Mesenchymal stem cell (in vitro differentiated cells and primary cell): ENCODE measurements at places on chromosomes 3 and 15.

GRCh38 chr3:49901366-49902339, 2.0 kb downstream of the MST1R start:
- peak; percentile 26 for DNase-seq

DNA sequence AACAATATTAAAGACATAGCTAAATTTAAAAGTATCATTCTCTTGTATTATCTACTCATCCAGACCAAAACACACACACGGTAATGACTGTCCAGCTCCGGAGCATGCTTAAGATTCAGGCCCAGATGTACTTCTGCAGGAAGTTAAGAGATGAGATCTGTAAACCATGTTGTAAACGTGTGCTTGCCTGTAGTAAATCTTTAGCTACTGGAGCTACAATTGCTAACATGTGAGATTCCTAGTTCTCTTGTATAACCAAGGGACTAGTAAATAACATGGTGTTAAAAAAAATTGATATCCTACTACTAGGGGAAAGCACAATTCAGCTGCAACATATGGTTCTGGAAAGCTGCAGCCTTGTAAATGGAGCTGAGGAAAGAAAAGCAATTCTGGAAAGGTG, 651.7 kb upstream of the CCDC54 start:
- no peak for DNase-seq

- no peak for DNase-seq
Measured at GRCh38 chr3:145058483-145058882, 1086.9 kb downstream of the DIPK2A start.

GRCh38 chr15:40754883-40755811, at the start of gene RMDN3:
Gene RMDN3 (minus strand): TSS chr15:40755254. CDS start chr15:40754783, 471 bp downstream.
- DNase-seq, result peak; percentile 94

DNA sequence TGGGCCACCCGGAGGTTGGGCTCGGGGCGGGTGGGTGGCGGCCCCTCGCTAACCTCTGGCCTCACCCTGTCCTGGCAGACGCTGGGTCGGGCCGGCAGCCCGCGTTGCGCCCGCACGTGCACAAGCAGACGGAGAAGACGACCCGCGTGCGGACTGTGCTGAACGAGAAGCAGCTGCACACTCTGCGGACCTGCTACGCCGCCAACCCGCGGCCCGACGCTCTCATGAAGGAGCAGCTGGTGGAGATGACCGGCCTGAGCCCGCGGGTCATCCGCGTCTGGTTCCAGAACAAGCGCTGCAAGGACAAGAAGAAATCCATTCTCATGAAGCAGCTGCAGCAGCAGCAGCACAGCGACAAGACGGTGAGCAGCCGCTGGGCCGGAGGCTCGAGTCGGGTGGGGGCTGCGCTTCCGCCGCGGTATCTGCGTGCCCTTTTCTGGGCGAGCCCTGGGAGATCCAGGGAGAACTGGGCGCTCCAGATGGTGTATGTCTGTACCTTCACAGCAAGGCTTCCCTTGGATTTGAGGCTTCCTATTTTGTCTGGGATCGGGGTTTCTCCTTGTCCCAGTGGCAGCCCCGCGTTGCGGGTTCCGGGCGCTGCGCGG, 3.7 kb downstream of the ISL2 start:
- peak; percentile 73 for DNase-seq

GRCh38 chr3:68876112-68876713, 56.1 kb downstream of the TAFA4 start:
- peak; percentile 70 for DNase-seq

DNA sequence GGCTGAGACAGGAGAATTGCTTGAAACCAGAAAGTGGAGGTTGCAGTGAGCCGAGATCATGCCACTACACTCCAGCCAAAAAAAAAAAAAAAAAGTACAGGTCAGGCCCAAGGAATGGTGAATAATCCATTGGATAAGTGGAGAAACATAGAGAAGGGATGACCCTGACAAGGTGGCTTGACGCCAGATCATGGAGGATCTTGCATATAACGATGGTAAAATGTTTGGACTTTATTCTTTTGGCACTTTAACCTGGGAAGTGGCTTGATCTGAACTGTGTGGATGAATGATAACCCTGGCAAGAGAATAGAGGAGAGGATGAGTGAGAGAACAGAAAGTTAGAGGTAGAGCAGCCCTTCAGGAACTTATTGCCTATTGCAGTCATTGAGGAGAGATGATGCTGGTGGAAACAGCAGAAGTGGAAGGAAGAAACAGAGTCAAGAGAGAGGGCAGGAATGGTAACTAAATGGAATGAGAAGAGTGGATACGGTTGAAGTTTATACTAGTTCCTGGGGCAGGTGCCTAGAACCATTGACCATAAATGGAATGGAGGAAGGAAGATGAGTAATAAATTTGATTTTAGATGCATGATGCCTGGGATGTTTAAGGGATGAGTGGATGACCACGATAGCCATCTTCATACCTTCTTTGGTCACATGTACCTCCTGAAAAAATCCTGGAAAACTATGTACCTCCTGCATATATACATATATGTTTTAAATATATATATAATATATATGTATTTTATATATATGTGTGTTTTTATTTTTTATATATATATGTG, 57.8 kb downstream of the BLM start:
- DNase-seq, result peak; percentile 37

DNA sequence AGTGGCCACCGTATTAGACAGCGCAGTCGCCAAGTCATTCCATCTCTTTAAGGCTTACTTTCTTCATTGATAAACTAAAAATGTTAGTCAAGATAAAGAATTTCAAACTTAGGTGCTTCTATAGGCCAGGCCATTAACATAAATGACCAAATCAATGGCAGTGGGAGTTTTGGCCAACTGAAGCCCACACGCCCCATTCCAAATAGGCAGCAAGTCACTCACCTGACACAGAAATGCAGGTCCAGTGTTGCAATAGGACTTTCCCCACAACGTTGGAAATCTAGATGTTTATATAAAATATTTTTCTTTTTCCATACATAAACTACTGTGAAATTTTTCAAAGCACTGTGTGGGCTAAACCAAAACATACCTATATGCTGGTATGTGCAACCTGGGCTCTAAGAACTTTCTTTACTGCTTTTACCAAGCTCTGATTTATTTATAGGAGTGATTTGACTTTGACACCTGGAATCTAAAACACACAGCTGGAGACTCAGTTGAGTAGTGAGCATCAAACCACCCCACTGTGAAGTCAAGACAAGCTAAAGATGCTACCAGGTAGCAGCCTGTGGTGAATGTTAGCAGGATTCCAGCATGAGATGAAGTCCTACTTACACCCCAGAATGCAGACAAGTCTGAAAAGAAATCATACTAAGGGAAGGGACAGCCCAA, 15.1 kb downstream of the GOLIM4 start:
- DNase-seq, result no peak

DNA sequence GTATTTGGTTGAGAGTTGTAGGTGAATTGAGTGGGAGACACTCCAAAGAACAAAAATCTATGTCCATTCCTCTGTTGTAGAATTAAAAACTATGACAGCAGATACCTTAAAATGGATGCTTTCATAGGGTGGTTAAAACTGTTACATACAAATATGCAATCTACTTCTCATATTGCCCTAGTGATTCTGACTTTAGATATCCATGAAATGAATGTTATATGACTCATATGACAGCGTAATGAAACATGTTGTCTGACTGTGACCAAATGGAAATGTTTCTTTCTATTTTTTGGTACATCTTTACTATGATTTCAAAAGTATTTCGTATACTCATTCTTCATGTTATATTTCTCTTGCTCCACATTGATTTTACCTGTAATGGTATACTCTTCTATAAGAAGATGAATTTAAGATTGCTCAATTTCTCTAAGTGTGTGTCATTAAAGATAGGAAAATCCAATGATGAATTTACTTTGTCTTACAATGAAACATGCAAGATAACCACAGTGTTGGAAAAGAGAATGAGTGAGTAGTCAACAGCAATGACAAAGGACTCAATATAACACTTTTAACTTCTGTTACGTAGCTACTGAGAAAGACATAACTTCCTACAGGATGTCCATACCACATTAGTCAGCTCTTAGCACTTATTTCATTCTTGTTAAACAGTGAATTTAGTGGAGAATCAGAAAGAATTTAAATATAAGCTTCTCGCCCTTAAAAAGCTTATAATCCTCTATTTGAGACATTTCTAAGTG, 79.3 kb upstream of the LSAMP start:
- no peak for DNase-seq

GRCh38 chr15:59998950-59999611, 5.0 kb upstream of the FOXB1 start:
- no peak for DNase-seq

DNA sequence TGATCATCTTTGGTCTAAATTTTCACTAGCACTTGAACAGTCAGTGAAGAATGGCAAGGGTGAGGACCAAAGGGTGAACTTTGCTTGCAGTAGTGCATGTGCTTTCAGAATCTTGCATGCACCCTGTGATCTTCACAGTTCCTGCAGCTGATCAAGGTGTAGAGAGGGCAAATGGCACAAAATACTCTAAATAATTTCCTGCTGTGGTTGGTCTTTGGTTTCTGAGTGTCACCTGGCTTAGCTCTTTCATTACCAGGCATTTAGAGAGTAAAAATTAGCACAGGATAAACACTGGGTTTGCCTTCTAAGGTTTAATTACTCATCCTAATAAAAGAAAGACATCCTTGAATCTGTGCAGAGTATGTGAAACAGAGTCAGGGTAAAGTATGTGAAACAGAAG, 11.4 kb downstream of the TIPARP start:
- DNase-seq, result peak; percentile 45

GRCh38 chr3:44289882-44290462, 48.3 kb downstream of the TOPAZ1 start:
- no peak for DNase-seq

DNA sequence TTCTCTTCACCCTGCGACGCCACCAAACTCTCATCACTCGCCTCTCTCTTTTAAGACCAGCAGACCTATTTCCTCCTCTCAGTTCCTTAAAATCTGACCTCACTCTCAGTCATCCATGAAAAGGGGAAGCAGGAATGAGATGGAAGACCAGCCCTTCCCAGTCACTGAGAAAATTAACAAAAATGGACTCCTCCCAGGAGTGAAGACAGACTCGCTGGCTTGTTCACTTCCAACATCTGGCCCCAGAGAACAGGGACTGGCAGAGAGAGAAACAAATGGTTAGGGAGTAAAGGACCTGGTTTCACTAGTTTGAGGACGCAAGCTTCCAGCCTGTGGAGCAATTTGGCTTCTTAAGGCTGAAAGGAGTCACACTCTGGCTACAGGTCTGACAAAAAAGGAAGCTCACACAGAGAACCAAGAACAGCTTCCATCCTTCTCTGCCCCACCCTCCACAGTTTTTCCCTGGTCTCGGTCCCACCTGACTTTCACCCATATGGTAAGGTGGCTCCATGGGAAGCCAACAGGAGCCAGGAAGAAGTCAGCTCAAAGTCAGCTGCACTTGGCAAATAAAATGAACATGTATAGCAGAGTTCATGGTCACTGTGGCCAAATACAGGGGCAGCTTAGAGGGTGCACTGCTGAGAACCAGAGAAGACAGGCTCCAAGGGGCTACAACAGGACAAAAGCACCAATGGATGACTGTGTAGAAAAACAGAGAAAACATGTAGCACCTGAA, 57.2 kb downstream of the ITGB5 start:
- DNase-seq, result no peak

DNA sequence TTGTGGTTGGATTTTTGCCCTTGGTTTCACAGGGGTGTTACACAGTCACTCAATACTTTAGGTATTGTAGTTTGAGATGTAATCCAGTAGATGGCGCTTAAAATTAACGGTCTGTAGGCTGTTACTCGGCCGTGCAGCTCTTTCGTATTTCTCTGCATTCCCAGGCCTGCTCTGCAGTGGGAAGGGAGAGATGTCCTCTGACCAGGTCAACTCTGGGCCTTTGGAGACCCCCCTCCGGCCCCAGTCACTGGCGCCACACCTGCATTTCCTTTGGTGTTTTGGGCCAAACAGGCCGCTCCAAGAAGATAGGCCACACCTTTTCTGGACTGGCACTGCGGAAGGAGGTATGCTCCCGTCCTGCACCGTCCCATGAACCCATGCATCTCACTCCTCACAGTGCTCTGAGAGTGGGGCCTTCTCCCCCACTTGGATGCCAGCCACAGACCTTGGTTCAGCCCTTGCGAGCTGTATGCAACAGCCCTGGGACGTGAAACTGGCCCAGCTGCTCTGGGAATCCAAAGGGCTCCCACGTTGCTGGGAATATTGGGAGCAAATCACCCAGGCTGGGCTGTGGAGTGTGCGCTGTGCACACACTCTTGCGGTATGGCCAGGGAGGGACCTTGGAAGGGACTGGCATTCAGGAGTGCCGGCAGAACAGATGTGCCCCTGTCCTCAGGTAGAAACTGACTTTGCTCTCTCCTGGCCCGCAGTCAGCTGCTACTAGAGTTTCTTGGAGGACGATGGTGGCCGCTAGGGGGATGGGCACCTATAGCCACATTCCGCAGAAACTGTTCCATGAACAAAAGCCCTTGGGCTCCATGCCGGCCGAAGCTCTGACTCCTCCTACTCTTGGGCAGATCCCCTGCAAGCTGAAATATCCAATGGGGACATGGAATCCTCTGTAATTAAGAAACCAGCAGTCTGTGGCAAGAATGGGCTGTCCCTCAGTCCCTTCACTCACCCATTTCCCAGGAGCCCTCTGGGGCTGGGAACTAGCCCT, 410.5 kb upstream of the CADM2 start:
- no peak for DNase-seq

DNA sequence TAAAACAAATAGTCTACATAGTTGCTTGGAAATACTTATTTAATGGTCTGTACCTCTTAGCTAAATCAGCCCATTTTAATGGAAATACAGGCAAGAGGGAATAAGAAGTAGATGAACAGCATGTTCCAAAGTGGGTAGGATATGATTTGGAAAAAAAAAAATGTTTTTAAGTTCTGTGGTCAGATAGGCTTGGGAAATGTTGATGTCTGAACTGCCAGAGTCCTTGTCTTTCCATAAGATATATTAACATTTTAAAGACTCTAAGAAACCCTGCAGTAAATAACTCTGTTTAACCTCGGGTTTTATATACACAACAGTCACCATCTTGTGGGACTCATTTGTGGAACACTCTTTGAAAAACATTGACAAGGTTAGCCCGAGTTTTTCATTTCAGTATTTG, 40.0 kb upstream of the PTPN23 start:
- DNase-seq, result no peak

- DNase-seq, result peak; percentile 26
Measured at GRCh38 chr15:78056714-78057269, 20.7 kb downstream of the TBC1D2B start.
